Effector CD4-positive, alpha-beta T cell (primary cell): ENCODE measurements at places on chromosomes 16 and 17.

DNA sequence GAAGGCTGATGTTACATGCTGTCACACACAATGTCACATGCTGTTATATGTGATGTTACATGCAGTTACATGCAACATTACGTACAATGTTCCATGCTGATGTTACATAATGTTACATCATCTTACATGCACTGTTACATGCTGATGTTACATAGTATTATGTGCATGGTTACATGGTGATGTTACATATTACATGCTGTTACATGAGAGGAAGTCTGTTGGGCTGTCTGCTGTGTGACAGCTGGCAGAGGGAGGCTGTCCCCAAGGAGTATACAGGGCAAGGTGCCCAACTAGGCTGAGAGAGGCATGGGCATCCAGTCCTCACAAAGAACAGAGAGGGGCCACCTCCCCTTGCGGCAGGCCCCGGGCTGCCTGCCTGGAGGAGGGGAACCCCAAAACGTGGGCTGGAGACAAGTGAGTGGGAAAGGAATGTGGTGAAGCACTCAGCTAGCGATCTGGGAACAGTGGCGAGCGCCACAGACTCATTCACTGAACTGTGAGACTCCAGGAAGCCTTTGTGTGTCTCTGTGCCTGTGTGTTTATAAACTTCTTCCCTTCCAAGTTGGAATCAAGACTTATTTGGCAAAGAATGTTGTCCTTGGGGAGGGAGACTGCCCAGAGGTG, 30.6 kb downstream of the TMEM92 start:
- DNase-seq = no peak

GRCh38 chr16:27677263-27677662, 127.3 kb downstream of the KATNIP start:
- no peak for DNase-seq

GRCh38 chr17:70076189-70076588, 1.2 kb downstream of the KCNJ16 start:
- DNase-seq = no peak

DNA sequence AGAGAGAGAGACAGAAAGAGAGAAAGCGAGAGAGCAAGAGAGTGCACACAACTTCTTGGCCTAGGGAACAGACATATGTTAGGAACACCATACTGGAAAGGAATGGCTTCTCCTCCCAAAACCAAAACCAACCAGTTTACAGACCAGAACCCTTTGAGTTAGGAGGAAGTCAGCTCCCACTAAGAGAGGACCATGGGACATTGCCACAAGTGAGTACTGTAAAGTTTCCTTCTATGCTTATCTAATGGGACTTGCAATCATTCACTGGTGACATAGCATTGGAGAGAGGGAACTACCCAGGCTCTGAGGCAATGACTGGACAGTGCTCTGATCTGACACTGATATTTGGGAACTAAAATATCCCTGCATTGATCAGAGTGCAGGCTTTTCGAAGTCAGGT, 32.4 kb downstream of the TBC1D3B start:
- no peak for DNase-seq

- no peak for DNase-seq
Observed at GRCh38 chr16:78106686-78107085, 7.2 kb downstream of the WWOX start.
